Aorta (tissue), 5 donors: ENCODE measurements at places on chromosomes 1 and 21. TPM values are rescaled to one million over a fixed set of nuclear protein-coding genes. Genes with fewer than 3 reads are reported as not detected.

- no peak for DNase-seq
These were observed at the start of gene PADI6 for GRCh38 chr1:17371896-17372295. PADI6 (plus strand) TSS chr1:17372196; CDS start chr1:17372246, 50 bp downstream.

GRCh38 chr1:209335178-209335577, 248.3 kb upstream of the CAMK1G start:
- no peak for DNase-seq

Gene PBXIP1
- total RNA-seq: 106 TPM

GRCh38 chr1:153990468-153991150, at the start of gene RPS27:
RPS27 (plus strand) TSS chr1:153990762; CDS start chr1:153990797, 35 bp downstream.
- peak; percentile 89 for DNase-seq

GRCh38 chr1:55131801-55132200, 83.4 kb downstream of the USP24 start:
- no peak for DNase-seq

GRCh38 chr1:1083416-1084371, 9.6 kb upstream of the RNF223 start:
- peak; percentile 70 for DNase-seq

Gene ZNF683
- total RNA-seq: 0.65 TPM

DNA sequence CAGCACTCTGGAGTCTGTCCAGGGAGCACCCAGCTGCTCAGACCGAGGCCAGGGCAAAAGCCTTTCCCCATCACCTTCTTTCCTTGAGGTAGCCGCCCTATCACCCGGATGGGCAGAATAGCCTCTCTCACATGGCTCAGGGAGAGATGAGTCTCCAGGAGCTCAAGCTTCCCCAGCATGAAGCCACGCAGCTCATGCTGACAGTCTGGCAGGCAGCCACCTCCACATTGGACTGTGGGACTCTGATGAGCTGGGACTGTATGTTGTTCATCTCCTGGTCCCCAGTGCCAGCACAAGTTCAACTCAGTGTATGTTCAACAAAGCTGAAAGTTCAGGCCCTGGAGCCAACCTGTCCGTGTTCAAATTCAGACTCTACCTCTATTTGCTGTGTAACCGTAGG, 75.2 kb upstream of the ZC3H12A start:
- DNase-seq: no peak

Gene THEM5
- total RNA-seq: not detected
